ENCODE measurements at places on chromosomes 7 and 10.
A peak's percentile ranks its signal among the peaks of the same experiment; 100 is the strongest.

DNA sequence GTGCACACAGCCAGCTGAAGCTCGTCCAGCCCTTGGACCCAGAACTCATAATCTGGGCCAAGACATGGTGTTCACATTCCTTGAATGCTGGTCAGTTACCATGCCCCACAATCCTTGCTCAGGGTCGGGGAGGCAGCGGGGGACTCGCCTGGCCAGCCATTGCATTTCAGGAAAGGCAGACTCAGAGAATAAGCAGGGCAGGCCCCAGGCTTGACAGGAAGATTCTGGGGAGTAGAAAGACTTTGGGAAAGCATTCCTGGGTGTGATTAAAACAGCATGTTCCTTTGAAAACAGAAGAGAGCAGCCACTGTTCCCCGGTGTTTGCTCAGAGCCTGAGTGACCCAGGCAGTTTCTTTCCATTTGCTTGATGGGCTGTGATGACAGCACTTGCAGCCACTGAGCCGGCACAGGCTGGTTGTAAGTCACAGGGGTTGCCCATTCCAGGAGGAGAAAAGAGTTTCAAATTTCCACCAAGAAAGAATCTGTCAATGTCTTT lies 473.7 kb downstream of the TYW1 start:
- no peak for DNase-seq

- no peak for DNase-seq
Observed at GRCh38 chr7:28697913-28698563, 260.1 kb downstream of the TRIL start.

DNA sequence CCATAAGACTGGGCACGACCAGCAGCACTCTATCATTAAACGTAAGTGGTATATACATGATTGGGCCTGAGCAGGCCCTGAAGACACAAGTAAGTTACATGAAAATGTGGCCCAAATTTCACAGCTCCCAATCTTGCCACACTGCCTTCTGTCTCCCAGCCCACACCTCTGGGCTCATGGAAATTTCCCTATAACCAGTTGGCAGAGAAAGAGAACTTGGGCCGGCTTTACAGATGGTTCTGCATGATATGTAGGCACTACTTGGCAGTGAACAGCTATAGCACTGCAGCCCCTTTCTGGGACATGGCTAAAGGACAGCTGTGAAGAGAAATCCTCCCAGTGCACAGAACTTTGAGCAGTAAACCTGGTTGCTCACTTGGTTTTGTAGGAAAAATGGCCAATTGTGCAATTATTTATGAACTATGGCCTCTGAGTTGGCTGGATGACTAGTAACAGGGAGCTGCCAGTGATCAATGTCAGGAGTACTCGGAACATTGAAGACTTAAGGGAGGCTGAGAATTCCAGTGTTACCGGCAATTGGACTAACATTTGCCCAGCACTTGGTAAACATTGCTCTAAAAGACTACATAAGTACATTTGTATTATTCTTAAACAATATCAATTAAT lies 1006.6 kb upstream of the LRRN3 start:
- DNase-seq, result no peak

DNA sequence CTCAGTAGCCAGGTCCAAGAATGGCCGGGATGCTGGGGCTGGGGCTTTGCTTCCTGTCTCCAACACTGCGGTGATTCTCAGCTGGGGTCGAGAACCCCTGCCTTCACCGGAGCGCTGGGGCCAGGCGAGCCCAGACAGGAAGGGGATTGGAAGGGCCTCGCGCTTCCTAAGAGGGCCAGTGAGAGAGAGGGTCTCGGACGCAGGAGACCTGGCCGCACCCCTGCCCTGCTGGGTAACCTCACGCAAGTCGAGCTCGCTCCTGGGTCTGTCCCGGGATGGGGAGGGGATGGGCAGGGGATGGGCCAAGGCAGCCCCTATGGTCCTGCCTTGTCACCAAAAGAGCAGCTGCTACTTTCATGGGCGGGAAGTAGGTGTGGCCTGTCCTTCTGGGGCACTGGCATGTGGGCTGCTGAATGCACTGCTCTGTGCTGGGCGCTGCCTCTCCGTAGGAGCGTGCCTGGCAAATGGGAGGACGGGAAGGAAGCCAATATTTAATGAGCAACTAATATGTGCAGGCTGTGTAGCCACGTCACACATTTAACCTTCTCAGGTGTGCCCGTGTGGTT lies 20.0 kb downstream of the KCNK18 start:
- peak; percentile 22 for DNase-seq

DNA sequence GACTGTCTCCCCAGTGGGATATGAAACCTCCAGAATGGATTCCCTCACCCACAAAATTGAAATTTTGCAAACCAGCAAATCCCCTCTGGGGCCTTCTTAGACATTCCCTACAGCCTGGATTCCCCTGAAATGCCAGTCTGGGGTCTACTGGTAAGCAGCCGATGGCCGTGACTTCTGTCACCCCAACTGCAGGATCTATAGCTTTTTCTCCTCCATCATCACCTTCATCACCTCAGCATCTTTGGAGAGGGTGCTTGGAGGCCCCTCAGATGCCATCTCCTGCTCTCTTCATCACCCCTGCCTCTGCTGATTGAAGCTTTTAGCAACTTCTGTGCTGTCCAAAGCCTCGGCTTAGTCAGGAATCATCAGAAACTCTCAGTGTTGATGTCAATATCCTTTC lies 2.6 kb upstream of the KCNMA1 start:
- DNase-seq, result no peak

DNA sequence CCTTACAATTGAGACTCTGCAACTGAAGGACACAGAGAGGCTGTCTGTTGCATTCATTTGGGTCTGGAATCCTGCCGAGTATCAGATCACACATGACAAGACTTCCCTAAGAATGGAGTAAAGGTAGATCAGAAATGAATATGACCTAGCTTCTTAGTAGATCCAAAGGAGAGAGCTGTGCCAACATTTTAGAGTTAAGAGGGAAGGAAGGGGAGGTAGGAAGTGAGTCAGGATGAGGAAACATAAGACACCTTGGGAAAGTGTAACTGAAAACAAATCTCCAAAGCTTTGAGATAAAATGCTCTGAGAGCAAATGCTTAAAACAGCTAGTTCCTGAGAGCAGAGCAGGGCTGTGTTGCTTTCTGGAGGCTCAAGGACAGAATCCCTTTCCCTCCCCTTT lies 6.1 kb upstream of the SLC25A13 start:
- no peak for DNase-seq

DNA sequence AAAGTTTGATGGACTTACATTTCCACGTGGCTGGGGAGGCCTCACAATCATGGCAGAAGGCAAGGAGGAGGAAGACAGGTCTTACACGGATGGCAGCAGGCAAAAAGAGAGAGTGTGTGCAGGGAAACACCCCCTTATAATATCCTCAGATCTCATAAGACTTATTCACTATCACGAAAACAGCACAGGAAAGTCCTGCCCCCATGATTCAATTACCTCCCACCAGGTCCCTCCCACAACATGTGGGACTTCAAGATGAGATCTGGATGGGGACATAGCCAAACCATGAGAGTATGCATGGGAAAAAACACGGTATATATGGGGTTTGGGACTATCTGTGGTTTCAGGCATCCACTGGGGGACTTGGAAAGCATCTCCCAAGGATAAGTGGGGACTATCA lies 78.0 kb downstream of the PLXNA4 start:
- no peak for DNase-seq

DNA sequence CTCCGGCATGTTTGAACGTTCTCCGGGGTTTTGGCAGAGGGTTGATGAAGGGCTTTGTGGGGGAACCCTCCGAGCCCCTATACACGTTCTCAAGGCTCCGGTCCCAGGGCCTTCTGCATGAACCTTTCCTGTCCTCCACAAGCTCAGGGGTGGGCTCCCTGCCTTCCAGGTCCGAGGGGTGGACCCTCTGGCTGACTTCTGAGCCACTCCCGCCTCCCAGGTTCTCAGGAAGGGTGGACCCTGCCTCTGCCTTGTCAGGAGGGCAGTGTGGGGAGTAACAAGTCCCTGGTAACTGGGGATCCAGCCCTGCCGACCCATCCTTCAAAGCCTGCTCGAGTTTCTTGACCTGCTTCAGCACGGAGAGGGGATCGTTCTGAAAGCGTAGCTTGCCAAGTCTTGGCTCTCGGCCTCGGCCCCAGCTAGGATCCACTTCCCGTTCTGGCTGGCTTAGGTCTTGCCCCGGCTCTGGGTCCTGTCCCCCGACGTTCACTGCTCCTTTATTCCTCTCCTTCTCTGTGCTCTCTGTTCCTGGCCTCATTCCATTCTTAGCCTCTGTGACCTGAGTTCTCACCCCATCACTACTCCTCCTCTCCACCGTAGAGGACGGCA lies 38.9 kb downstream of the DENND2A start:
- no peak for DNase-seq

GRCh38 chr10:12195281-12195602 lies 449 bp downstream of the NUDT5 start:
- DNase-seq, result no peak

GRCh38 chr10:78599122-78599853 lies 469.5 kb upstream of the ZMIZ1 start:
- no peak for DNase-seq

DNA sequence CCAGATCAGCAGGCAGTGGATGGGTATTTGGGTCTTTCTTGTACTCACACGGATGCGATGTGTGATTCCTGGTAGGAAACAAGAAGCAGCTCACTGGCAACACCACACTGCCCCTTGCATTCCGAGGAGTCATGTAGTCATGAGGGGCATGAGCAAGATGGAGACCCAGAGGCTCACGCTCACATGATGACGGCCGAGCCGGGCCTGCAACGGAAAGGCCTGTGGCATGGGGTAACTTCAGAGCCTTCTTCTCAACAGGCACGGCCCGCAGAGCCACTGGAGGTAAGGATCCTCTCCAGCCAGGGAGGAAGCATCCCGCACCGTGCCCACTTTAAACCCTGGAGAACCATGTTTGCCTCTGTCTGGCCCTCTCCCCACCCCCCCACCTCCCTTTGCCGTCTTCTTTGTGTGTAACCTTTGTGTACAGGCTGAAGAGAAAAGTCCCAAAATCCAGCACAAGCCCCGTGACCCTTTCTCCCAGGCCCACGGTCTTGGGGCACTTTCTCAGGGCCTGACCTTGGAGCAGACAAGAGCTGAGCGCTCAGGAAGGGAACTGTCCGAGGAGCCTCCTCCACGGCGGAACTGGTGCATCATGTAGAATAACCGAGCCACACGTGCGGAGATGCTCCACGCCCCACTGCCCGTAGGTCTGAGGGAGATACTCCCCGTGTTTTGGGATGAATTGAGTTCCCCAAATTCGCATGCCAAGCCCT lies 516.4 kb downstream of the DNAJB6 start:
- no peak for DNase-seq

GRCh38 chr7:52909131-52909530 lies 126.3 kb upstream of the POM121L12 start:
- DNase-seq, result no peak

- peak; percentile 16 for DNase-seq
Observed at GRCh38 chr10:46556515-46557318, at the start of gene GPRIN2. TSS of gene GPRIN2 (minus strand) at chr10:46556658. CDS start at chr10:46550736, 5,922 bp downstream.

- peak; percentile 38 for DNase-seq
Observed at GRCh38 chr7:129780974-129781927, 169.7 kb downstream of the NRF1 start.

- no peak for DNase-seq
Observed at GRCh38 chr10:34186745-34187144, 628.4 kb downstream of the PARD3 start.

GRCh38 chr7:85714043-85714578 lies 527.3 kb upstream of the SEMA3D start:
- no peak for DNase-seq

GRCh38 chr10:55630491-55631056 lies 730.5 kb downstream of the ZWINT start:
- no peak for DNase-seq

DNA sequence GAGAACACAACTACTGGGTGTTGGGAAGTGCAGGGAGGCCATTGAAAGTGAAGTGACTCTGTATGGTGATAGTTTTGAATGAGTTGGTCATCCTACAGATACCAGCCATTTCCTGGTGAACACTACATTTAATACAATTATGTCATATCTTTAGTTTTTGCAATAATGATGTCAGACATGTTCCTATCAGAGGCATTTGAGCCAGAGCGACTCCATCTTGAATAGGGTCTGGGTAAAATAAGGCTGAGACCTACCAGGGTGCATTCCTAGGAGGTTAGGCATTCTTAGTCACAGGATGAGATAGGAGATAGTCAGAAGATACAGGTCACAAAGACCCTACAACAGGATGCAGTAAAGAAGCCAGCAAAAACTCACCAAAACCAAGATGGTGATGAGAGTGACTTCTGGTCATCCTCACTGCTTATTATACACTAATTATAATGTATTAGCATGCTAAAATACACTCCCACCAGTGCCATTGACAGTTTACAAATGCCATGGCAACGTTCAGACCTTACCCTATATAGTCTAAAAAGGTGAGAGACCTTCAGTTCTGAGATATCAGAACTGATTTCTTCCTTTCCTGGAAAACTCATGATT lies 28.2 kb downstream of the ADK start:
- no peak for DNase-seq

DNA sequence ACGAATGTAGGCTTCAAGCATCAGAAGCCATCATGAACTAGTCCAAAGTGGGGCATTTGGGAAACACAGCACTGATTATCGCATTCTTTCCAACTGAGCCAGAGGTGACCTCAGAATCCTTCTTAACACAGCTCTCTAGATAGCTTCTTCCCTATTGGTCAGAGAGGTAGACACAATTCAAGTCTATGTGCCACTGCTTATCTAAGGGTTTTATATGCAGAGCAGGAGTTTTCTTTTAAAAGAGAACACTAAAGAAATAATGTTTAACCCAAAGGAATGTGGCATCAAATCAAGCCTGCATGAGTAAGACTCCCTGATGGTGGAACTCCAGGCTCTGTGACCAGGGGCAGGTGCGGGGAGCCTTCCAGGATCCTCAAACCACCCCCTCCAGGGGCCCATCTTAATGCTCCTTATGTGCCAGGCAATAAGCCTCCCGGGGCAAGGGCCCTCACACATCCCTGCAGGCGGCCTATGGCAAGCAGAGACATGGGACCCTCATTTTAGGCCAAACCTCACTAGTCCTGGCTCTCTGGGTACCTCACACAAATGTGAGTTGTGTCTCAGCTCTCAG lies 13.8 kb downstream of the HSPA12A start:
- no peak for DNase-seq

DNA sequence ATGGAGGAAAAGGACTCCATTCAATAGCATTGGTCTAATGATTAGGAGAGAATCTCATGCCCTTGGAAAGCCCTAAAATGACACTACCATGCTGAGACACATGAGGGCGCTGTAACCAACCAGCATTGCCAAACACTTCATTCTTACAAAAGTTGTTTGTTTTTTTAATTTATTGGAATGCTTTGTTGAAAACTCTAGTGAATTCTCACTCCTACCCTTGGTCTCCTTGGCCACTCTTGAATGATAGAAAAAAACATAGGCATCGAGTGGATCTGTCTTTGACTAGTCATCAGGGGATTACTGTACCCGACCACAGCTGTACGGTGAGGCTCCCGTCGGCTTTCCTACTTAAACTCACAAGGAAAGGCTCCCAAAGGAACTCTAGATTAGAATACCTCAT lies 29.3 kb upstream of the ADD3 start:
- DNase-seq, result no peak

- no peak for DNase-seq
Observed at GRCh38 chr10:124263726-124264125, 155.0 kb downstream of the OAT start.

DNA sequence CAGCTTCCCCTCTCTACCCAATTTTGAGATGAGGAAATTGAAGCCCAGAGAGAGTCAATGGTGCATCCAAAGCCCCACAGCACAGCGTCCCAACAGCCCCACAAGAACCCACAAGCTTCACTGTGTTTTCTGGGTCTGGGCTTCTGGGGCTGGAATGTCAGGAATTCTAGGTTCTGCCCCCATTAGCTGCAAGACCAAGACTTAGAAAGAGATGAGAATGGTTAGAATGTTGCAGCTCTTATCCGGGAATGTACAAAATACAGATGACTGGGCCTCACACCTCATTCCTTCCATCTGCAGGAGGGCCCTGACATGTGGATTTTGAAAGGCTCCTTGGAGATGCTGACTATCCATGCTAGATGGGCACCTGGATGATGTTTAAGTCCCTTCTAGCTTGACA lies 6.0 kb upstream of the SGPL1 start:
- no peak for DNase-seq
